Lung (tissue), 17 donors: ENCODE measurements at places on chromosomes 4 and X. TPM values are rescaled to one million over a fixed set of nuclear protein-coding genes. Genes with fewer than 3 reads are reported as not detected.

DNA sequence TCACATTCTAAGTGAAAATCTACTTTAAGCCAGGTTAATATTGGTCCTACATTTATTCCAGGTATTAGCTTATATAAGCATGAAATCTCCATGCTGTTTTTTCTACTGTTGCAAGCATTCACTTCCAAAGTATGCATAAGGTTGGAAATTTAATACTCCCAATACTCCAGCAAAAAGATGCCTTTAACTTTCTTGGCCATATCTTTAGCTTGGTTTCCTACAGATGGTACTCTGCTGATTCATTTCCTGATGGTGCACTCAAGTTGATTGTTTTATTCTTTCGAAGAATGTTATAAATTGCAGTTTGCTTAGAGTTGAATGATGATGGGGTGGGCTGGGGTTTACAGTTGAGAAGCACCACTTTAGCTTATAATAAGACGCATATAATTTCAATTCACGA lies 330.2 kb downstream of the PTTG2 start:
- no peak for DNase-seq

DNA sequence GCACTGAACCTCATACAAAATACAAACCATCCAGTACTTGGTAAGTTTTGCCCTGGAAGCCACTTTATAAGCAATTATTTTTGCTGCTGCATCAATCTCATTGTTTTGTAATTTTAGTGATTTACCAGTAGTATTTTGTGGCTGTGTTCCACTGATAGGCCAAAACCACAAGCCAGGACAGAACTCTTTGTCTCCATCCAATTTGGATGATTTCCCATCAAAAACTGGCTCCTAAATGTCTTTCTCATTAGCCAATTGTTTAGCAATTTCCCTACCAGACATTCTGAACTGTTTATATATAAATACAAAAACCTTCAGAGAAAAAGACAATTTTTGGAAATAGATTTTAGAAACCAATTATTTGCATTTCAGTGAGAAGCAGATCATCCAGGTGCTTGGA lies 4.4 kb downstream of the GSPT2 start:
- DNase-seq = no peak

DNA sequence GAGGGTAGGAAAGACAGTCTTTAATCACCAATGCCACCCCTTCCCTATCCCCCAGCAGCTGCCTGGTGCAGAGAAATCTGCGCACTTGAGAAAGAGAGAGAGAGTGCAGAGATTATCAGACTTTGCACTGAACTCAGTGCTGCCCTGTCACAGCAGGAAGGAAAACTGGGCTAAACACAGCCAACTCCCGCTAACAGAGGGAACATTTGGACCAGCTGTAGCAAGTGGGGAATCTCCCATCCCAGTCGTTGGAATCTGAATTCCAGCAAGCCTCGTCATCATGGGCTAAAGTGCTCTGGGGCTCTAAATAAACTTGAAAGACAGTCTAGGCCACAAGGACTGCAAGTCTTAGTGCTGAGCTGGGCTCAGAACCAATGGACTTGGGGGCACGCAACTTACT lies 168.7 kb downstream of the DLG3 start:
- no peak for DNase-seq

DNA sequence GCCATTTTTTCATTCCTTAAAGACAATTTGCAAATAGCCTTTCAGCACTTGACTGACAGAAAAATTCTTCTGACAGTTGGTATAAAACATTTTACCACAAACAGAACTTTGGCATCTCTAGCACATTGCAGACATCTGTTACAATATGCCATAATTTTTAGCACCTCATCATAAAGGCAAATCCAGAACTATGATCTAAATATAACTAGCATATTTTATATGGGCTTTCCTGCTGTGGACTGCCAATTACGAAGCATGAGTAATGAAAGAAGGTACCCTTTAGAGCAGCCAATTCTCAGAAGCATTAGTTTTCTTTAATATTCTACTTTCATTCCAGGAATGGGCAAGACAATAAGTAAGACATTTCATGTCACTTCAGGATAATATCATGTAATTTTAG lies 647.4 kb upstream of the GALNT7 start:
- no peak for DNase-seq

DNA sequence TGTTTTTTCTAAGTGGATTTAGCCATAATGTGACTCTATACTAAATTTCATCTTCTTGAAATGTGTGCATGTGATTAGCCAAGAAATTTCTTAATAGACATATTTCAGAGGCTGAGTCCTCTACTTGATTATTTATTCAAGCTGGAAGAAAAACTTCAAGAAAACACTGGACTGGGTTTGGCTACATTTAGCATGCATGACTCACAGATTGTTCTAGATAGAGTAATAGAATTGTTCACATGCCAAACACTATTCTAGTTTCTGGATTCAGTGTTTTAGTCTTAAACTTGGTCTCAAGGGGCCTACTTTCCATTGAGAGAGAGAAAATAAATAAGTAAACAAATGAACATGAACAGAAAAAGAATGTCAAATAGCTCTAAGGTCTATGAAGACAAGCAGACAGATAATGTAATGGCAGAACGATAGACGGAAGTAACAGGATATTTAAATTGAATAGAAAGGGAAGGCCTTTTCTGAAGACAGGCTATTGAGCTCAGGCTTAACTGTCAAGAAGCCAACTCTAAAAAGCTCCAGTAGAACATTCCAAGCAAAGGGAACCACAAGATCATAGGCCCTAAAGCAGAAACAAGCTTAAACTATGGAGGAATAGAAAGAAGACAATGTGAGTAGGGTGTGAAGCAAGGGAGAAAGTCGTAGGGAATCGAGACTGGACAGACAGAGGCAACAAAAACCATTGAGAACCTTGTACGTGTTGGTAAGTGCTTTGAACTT lies 104.6 kb downstream of the TMEM144 start:
- no peak for DNase-seq

- peak; percentile 14 for DNase-seq
Observed at GRCh38 chr4:184960505-184960971, 57.8 kb upstream of the HELT start.

GRCh38 chr4:154562697-154563254 lies at the start of gene FGB:
TSS of gene FGB (plus strand) at chr4:154563011. CDS start at chr4:154563019, 8 bp downstream.
- DNase-seq = no peak

DNA sequence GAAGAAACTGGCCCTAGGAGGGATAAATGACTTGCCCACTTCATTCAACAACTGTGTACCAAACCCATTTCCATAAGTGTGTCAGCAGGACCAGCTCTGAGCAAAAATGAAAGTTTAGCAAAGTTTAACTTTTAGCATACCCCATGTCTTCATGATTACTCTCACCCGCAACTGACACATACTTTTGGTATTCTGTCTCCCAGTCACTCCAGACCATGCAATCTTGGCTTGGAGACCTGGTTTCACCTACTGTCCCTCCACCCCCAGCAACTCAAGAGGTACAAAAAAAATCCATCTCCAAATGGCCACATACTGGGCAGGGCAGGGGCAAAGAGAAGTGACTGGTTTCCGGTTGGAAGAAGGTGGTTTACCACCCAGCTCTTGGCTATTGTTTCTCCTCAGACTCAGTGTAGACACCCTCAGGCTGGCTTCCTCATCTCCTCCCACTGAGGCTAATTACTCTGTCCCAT lies 79.8 kb downstream of the RLIM start:
- DNase-seq = no peak

DNA sequence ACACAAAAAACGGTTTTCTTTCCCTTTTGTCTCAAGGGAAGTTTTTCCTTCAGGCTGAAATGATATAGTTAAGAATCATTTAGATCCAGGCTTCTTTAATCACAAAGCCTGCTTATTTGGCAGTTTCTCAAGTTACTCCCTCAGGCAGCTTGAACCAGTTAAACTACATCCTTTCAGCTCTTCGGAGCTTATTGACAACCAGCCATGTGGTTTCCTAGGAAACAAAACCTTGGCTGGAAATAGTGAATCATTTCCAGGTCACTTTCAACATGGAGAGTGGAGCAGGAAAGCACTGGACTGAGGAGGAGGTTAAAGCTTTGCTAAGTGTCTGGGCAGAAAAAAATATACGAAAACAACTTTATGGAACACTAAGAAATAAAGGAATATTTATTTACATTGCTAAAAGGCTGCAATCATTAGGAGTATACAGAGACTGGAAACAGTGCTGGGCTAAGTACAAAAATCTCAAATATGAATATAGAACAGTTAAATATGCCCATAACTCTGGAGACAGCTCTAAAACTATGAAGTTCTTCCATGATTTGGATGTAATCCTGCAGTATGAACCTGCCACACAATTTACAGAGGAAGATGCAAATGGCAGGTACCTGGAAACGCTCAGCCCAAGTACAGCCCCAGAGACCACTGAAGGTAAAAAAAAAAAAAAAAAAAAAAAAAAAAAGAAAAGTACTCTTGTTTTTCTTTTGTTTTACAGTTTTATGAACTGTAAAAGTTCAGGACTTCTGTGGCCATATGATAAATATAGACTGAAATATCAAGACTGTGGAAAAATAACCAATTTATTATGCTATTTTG lies 23.2 kb upstream of the AASDH start:
- DNase-seq = peak; percentile 99

DNA sequence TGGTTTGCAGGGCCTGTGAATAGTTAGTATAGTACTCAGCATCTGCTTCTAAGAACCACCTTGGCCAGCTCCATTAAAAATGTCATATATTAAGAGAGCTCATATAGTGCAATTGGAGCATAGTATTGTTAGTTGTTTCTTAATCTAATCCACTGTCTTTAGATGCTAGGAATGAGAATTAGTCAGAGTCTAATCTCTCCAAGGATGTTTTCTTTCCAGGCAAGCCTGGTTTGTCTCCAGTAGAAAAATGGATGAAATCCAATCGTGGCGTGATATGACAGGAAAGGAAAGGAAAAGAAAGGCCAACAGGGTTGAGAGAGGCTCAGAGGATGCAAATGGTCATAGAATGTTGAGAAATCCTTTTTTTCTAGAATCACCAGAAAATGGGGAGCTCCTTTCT lies 15.0 kb upstream of the TMEM164 start:
- DNase-seq = no peak

GRCh38 chrX:31153475-31154047 lies 81.7 kb upstream of the FTHL17 start:
- no peak for DNase-seq

DNA sequence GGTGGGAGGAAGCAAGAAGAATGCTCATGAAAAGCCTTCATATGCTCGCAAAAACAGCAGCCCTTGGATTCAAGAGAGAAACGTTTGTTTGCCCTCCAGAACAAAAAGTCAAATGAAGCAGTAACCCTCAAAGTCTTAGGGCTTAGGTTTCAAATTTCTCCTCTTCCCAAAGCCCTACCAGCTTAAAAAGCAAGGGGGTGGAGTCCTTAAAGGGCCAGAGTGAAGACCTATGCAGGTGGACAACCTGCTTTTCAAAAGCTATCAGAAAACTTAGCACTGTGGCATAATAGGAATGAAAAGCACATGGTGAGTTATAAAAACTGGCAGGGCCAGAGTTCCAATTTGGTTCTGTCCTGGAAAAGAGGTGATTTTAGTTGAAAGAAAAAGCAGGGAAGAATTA lies 253.3 kb downstream of the NAP1L3 start:
- DNase-seq = no peak

GRCh38 chr4:44817930-44818329 lies 91.6 kb upstream of the GNPDA2 start:
- DNase-seq = no peak

- DNase-seq = no peak
Observed at GRCh38 chr4:52235552-52236201, 184.6 kb downstream of the SPATA18 start.

GRCh38 chrX:70289168-70289792 lies 447 bp downstream of the PDZD11 start:
- no peak for DNase-seq

GRCh38 chr4:13559413-13559812 lies 15.1 kb upstream of the NKX3-2 start:
- DNase-seq = no peak

- DNase-seq = no peak
Observed at GRCh38 chr4:162408309-162408708, 244.5 kb upstream of the FSTL5 start.

- DNase-seq = no peak
Observed at GRCh38 chrX:28609003-28609402, 21.8 kb downstream of the IL1RAPL1 start.

DNA sequence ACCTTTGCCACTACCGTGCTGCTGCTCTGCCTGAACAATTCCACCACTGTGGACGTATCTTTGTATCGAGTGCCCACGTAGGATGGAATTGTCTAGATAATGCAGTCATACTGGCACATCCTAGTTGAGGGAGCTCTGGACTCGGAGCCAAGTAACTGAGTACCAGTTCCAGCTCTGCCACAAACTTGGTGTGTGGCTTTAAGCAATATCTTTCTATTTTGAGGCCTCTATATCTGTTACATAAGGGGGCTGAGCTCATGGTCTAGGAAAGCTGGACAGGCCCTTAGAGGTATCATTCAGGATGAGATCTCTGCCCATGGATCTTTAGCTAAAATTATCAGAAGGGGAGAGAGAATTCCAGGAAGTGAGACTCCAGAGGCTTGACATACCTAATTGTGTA lies 12.4 kb downstream of the GABRE start:
- no peak for DNase-seq

GRCh38 chrX:101230636-101231035 lies 11.1 kb downstream of the DRP2 start:
- no peak for DNase-seq

GRCh38 chrX:6770936-6771335 lies 236.0 kb upstream of the VCX3A start:
- DNase-seq = no peak

- no peak for DNase-seq
Observed at GRCh38 chr4:121255986-121256750, 92.0 kb upstream of the TNIP3 start.

GRCh38 chr4:155877971-155878370 lies 11.9 kb upstream of the ASIC5 start:
- no peak for DNase-seq

- no peak for DNase-seq
Observed at GRCh38 chrX:30858098-30858497, 31.0 kb downstream of the TAB3 start.

DNA sequence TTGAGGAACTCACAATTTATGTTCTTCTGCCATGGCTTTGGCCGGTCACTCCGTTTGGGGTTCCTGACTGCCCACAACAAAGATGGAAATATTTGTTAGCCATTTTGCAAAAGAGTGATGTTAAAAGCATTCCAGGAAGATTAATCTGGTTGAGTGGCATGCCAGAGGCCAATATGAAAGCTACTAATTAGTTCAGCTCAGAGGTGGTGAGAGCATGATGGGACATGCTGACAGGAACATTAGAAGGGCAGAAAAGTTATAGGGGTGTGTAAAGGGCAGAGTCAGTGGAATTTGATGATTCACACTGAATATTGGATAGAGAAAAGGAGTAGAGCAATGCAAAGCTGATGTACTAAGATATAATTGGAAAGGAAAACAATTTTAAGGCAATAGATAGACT lies 94.4 kb downstream of the TLL1 start:
- no peak for DNase-seq

- DNase-seq = no peak
Observed at GRCh38 chr4:98203332-98204235, 57.6 kb upstream of the RAP1GDS1 start.

GRCh38 chr4:101256222-101256621 lies 91.1 kb downstream of the PPP3CA start:
- peak; percentile 25 for DNase-seq

PITX2 gene
- polyA plus RNA-seq = not detected

IL21 gene
- 0.02 TPM for polyA plus RNA-seq

CXCL9 gene
- 0.57 TPM for polyA plus RNA-seq

ABLIM2 gene
- polyA plus RNA-seq = 1.7 TPM

TRIM75 gene
- not detected for polyA plus RNA-seq

SMIM31 gene
- polyA plus RNA-seq = 1.0 TPM

AFF2 gene
- 1.5 TPM for polyA plus RNA-seq

KIAA1210 gene
- not detected for polyA plus RNA-seq

DUX4 gene
- polyA plus RNA-seq = not detected

DMP1 gene
- polyA plus RNA-seq = not detected

GAGE1 gene
- polyA plus RNA-seq = not detected

EDA2R gene
- polyA plus RNA-seq = 0.27 TPM

DRP2 gene
- not detected for polyA plus RNA-seq

UGT2A1 gene
- not detected for polyA plus RNA-seq

CXCL8 gene
- polyA plus RNA-seq = 501 TPM
